ENCODE measurements at places on chromosomes 1 and 21.

DNA sequence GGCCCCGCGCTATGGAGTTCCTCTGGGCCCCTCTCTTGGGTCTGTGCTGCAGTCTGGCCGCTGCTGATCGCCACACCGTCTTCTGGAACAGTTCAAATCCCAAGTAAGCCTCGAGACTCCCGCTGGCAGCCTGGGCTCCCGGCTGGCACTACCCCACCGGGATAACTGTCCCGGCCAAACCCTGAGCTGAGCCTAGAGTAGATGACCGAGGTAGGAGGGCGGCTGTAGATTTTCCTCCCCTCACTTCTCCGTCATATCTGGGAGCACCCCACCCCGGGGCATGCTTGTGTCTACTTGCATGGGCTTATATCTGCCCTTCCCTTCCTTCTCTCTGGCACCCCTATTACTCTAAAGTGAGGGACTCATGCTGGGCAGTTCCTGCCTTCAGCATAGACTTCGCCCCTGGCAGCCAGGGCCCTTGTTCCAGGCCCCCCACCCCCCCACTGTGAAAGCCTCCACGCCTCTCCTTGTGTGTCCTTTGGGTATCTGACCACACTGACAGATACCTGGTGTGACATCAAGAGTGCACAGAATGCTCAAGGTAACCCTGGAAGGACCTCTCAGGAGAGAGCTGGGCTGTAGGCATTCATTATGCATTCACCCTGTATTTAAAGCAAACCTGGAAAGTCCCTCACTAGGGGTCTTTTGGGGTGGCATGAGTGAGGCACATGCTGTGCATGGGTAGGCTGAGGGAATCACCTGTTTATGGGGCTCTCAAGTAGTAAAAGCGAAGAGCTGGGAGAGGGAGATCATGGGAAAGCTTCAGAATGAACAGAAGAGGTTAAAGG lies 485 bp downstream of the EFNA1 start:
- no peak for DNase-seq

DNA sequence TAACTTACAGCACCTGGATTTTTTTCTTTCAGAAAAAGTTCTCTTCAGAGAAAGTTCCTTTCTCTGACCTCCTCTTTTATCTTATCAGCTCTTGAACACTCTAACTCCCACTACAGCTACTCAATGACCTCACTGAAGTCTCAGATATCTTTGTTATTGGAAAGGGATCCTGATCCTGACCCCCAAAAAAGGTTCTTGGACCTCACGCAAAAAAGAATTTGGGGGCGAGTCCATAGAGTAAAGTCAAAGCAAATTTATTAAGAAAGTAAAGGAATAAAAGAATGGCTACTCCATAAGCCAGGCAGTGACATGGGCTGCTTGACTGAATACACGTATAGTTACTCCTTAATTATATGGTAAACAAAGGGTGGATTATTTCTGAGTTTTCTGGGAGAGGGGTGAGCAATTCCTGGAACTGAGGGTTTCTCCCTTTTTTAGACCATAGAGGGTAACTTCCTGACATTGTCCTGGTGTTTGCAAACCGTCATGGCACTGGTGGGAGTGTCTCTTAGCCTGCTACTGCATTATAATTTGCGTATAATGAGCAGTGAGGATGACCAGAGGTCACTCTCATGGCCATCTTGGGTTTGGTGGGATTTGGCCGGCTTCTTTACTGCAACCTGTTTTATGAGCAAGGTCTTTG lies 44.2 kb downstream of the WDR64 start:
- no peak for DNase-seq

DNA sequence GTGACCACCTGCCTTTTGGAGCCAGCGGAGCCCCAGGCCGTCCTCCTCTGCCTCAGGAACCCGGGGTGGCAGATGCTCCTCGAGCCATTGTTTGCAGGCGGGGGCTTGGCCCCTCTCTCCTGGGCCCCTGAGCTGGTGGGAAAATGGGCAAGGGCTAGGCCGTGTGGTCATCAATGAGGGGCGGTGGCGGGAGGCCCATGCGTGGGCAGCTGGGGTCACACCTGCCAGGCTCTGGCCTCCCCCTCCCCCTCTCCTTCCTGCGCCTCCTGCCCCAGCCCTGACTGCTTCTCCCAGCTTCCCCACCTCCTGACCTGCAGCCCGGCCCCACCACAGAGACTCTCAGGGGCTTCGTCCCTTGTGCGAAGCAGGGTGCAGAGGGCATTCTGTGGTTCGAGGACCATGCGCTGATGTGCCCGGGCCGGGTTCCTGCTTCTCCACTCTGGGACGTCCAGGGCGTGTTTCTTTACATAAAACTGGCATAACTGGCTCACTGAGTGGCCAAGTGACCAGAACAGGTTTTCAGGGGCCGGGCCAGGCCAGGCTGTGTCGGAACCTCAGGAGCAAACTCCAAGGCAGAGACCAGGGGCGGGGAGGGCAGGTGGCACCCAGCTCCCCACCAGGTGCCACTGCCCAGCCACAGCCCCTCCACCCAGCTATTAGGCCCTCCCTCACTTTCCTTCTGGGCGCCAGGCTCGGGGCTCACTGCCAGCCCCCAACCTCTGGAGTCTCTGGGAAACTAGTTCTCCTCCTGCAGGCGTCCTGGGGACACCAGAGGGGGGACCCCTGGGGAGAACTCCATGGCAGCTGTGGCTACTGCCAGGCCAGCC lies 9.3 kb downstream of the SAMD11 start:
- no peak for DNase-seq

DNA sequence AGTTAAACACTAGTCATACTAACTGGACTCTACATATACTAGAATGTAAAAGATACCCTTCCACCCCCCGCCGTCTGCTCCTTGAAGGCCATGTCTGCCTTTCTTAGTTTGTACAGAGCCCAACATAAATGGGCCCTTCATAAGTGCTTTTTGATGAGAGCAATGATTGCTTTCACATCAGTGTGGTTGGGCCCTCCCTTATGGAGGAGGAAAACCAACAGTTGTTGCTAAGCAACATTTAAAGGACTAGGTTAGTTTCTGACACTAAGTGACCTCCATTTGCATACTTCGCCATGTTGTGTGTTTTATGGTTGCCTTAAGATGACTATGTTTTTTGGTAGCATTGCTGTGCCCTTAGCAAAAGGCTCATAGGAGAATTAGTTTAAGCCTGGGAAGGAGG lies 182.0 kb upstream of the SGIP1 start:
- DNase-seq = no peak

DNA sequence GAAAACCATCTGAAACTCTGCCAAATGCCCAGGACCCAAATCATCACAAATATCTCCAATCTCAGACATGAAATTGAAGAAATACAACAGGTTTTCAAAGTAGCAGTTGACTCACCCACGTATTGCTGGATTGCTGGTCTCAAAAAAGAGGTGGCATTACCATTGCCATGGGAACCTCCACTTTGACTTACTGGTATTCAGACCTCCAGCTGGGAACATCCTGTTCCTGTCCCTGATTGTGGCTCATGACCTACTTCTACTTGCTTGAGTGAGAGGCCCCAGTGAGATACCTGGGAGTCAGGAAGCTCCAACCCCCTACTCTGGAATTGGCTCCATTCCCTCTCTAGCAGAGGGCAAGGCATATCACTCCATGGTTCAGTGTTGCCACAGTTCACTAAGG lies 64.6 kb downstream of the NMNAT2 start:
- DNase-seq = no peak

DNA sequence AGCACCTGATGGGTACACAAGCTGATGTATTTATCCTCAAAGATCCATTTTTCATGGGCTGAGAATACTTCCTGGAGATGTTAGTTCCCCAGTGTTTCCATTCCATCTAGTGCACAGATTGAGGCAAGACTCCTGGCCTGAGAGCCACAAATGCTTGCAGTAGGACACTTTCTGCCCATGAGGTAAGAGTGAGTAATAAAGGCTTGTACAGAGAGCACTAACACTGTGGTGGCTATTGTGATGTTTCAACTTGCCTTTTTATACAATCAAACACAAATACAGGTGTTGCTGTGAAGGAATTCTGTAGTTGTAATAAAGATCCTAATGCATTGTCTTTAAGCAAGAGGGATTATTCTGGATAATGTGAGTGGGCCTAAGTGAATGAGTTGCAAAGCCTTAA lies 186.1 kb upstream of the ADAMTS5 start:
- no peak for DNase-seq

GRCh38 chr1:62038594-62039284 lies 155.9 kb upstream of the L1TD1 start:
- no peak for DNase-seq

- no peak for DNase-seq
These were observed 14.3 kb downstream of the DMRTB1 start for GRCh38 chr1:53473463-53473862.

GRCh38 chr1:203996126-203996525 lies 76.8 kb upstream of the SOX13 start:
- peak; percentile 48 for DNase-seq

GRCh38 chr1:165423136-165423535 lies 21.8 kb downstream of the RXRG start:
- no peak for DNase-seq

GRCh38 chr1:180691322-180691913 lies 59.6 kb downstream of the XPR1 start:
- no peak for DNase-seq

- no peak for DNase-seq
These were observed 109.6 kb downstream of the AKT3 start for GRCh38 chr1:243740255-243740999.

- no peak for DNase-seq
These were observed 151.9 kb downstream of the TNFSF18 start for GRCh38 chr1:172898866-172899265.

DNA sequence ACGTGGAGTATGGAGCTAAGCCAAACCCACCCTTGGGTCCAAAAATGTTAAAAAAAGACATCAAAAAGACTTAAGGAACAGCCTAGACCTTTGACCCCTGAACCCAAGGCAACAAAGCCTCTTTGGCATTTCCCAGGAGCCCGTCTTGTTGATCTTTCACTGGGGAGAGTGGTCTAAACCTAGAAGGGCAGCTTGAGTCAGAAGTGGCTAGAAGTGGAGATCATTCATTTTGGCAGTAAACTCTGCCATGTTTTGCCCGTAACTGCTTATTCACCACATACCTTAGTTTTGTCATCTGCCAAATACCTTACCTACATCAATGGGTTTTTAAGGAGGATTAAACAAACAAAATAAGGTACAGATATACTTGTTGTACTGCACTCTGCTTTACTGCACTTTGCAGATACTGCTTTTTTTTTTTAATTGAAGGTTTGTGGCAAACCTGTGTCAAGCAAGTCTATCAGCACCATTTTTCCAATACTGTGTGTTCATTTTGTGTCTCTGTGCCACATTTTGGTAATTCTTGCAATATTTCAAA lies 1.7 kb upstream of the CTSE start:
- no peak for DNase-seq

- DNase-seq = no peak
These were observed 618 bp downstream of the ETS2 start for GRCh38 chr21:38806153-38806941.

DNA sequence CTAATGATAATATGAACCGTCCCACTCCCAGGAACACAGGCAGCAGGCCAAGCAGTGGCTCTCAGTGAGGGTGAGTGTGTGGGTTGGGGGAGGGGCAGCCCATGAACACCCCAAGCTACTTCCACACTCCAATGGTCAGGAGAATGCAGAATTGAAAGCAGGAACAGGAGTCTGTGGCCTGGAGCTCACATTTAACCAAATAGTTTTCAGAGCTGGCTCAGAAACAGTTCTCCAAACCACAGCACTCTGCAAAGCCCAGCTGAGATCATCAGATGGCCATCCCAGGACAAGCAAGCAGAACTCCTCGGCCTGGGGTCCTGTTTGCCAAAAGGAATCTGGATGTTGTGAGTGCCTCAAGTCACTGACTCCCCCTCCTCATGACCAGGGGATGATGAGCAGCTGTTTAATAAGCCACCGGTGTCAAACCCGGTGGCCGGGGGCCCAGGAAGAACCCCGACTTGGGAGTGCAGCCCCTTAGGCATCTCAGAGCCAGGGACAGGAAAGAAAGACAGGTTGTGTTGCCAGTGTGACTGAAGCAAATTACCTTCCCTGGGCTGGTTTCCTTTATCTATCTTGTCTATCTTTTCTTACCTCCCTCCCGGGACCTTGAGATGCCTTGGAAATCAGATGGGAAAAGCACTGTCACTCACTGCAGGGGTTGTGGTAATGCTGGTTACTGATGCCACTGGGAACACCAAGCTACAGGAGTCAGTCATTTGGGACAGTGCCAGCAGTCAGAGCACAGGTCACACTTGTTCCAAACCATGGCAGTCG lies 20.4 kb downstream of the DEGS1 start:
- no peak for DNase-seq

DNA sequence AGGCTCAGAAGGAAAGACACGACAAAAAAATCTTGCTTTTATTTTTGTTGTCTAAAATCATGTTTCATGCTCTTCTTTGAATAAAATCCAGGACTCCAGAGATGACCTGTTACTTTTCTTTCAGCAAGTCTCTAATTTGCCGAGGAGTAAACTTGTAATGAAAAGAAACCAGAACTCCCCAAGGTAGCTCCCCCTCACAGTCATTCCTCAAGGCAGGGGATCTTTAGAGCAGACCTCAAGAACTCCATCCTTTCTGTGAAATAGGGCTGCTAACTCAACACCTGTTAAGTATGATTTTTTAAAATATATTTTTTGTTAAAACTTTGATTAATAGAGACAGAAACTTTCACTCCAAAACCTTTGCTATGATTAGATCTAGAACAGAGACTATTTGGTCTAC lies 82.7 kb upstream of the ABCD3 start:
- DNase-seq = no peak

GRCh38 chr21:37087188-37087587 lies 14.1 kb downstream of the TTC3 start:
- DNase-seq = no peak

DNA sequence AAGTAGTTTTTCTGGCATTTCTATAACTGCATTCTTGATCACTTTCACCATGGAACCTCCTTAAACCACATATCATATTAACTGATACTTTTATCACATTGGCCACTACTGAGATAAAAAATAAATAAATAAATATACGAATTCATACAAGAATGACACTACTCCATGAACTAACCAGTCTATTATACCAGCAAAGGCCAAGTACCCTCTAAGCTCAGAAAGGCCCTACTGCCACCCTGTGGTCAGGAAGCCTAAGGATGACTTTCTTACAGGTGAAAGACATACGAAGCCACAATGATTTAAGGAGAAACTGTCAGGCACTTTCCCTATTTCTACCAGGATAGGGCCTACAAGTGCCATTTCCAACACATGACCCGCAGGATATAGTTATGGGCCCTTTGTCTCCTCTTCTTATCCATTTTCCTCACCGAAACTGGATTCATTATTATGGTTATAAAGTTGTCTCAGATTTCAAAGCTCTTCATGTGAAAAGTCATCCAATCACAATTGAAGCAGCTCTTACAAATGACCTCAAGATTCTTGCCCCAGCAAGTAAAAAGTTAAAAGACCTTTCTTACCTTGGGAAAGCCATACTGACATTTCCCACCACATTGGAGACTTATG lies 23.9 kb downstream of the DNAJC8 start:
- DNase-seq = peak; percentile 66

DNA sequence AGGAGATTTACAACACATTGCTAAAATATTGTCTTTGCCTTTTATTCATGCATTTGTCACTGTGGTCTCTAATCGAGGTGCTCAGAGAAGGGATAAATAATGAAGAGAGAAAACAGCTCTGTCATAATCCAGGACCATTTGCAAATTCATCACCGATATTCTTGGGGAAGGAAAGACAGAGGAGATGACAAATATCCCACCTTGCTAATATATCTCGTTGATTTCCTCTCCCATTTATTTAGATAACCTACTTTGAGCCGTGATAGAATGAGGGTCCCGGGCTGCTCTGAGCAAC lies 86.9 kb downstream of the PRDM16 start:
- no peak for DNase-seq

Data from posterior cingulate gyrus (tissue), 11 donors.